ENCODE measurements at places on chromosomes 12 and 14. TPM values are rescaled to one million over a fixed set of nuclear protein-coding genes. Genes with fewer than 3 reads are reported as not detected.

The HOXC12 gene
- total RNA-seq: not detected

The PLBD1 gene
- total RNA-seq: 3.1 TPM

The TBX5 gene
- 0.12 TPM for total RNA-seq

The CABP1 gene
- total RNA-seq: 0.32 TPM

The HCAR2 gene
- not detected for total RNA-seq

The LRRK2 gene
- total RNA-seq: 8.9 TPM

The NOS1 gene
- total RNA-seq: 0.12 TPM

Measured in hair follicle dermal papilla cell (primary cell).